ENCODE measurements at places on chromosomes 5 and 9.

DNA sequence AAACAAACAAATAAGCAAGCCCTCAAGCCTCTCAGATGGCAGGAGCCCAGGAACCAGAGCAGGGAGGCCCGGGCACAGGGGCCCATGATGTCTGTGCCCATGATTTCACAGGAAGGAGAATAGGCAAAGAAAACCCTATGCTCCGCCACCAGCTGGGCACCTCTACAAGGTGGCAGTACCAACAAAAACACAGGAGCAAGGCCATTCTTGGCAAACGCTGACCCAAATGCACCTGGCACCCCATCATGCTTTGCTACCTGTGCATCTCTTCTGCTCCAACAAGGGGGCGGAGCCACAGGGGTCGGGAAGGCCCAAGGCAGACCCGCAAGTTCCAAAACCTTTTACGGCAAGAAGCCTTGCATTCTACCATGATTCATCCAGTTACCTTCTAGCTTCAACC is 3.1 kb downstream of the BRD3 start:
- DNase-seq: no peak

DNA sequence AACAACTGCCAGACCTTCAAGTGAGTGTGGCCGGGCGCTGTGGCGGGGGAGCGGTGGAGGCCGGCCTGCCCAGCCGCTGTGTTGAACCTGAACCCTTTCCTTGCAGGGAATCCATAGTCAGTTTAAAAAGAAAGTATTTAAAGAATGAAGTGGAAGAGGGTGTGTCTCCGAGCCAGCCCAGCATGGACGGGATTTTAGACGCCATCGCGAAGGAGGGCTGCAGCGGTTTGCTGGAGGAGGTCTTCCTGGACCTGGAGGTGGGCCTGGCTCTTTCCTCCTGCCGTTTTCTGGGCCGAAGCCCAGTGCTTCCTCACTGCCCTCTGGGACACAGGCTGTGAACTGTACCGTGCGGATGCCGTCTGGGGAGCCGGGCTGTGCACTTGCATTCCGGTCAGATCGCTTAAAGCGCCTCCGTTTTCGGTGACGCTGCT is 19.1 kb downstream of the EXOC3 start:
- no peak for DNase-seq

GRCh38 chr9:115941561-115942315 is 211.9 kb upstream of the PAPPA start:
- no peak for DNase-seq

- DNase-seq: no peak
Measured at GRCh38 chr5:141338538-141339306, at the start of gene PCDHGA2. PCDHGA2 (plus strand) TSS chr5:141338760.

DNA sequence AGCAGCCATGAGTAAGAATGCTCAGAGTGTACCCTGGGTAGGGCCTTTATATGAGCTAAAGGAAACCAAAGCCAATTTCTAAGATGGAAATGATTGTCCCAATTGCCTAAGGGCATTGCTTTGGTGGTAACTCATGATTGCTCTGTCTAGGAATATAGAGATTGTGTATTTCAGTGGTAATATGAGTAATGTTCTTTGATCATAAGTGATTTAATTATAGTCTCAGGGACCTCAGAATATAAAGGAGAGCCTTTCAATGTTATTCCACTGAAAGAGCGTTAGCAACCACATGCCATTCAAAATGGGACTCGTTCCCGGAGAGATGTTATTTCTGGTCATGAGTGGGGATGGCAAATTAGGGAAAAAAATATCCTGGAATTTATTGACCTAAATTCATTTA is 340.5 kb downstream of the ARHGEF28 start:
- DNase-seq: no peak

GRCh38 chr5:51518607-51519006 is 135.4 kb downstream of the ISL1 start:
- no peak for DNase-seq

DNA sequence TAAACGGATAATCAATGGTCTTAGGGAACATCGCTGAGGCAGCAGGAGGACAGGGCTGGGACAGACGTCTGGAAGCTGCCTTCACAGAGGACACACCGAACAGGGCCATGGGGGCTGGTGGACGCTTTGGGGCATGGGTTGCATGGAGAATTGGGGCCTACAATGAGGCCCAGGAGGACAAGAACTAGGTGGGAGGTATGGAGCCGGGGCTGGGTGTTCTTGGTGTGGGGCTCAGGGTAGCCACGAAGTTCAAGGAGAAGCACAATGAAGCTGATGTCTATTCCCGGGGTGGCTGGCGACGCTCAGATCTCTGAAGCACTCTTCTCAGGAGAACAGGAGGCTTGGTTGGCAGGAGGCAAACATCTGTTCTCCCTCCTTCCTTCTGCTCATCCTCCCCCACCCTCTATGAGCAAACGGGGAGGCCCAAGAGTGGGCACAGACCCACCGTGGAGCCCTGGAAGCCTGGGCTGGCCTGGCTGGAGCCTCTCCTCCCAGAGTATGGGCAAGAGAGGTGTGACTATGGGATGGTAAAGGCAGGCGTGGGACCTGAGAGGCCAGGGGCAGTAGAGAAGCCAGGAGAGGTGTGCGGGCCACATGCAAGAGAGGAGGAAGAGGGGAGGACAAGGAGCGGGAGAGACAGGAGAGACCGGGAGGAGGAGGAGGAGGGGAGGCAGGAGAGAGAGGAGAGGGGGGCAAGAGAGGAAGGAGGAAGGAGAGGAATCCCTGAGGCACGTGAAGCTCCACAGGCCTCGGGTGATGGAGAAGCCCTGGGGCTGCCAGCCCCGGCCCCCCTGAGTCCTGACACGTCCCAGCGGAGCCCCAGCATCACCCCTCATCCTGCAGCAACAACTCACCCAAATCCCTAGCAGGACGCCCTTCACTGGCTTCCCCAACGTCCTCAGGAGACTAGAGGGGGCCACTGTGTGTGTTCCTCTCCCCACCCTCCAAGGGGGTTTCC is 159.1 kb downstream of the OLFM1 start:
- no peak for DNase-seq

DNA sequence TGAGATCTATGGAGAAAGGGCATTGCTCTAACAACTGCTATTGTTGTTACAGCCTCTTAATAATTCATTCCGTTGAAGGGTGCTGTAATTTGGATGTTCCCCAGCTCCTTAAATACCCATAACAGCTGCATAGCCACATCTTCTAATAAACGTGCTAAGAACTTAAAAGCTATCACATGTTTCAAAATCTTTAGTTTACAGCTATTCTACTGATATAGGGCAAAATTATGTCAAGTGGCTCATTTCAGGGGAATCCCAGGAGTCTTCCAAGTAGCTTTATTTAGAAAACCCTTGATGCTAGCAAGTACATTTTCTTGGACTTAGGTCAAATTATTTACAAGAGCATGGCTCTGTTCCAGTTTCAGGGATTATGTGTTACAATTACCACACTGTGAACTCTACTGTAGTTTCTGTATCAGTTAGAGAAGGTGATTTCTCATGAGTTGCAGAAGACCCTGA is 990.4 kb upstream of the ACO1 start:
- no peak for DNase-seq
